Stimulated activated CD8-positive, alpha-beta memory T cell treated with anti-CD3 and anti-CD28 coated beads, Interleukin-7, amount 100 ng/mL, for 1 hour (primary cell): ENCODE measurements at places on chromosomes 2 and 18.

DNA sequence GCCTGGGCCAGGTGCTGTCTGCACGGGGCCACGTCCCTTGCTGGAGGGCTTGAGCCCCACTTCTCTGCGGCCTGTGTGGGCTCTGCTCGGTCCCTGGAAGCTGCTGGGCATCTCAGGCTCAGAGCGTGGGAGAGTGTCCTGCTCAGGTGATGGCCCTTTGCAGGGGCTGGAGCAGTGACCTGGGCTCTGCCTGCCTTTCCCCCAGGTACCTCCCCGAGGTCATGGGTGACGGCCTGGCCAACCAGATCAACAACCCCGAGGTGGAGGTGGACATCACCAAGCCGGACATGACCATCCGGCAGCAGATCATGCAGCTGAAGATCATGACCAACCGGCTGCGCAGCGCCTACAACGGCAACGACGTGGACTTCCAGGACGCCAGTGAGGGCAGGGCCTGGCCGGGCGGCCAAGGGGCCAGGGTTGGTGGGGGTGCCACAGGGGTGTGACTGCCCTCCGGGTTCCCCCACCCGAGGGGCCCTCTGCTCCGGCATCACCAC lies 29.9 kb downstream of the GPC1 start:
- no peak for DNase-seq

DNA sequence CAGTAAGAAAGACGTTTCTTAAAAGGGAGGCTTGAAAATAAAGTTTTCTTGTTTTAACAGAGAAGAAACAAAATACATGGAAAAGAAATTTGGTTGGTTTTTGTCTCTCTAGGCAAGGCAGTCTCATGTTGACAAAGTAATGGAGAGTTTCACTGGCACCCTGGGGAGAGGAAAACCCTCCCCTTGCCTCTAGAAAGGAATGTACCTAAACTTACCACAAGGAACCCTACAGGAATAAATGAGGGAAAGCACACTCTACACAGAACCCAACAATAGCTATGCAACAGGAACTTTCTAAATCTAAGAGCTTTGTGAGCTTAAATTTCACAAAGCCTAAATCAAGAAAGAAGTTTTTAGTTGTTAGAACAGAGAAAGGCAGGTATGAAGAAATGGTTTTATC lies 37.0 kb downstream of the FIGN start:
- no peak for DNase-seq

DNA sequence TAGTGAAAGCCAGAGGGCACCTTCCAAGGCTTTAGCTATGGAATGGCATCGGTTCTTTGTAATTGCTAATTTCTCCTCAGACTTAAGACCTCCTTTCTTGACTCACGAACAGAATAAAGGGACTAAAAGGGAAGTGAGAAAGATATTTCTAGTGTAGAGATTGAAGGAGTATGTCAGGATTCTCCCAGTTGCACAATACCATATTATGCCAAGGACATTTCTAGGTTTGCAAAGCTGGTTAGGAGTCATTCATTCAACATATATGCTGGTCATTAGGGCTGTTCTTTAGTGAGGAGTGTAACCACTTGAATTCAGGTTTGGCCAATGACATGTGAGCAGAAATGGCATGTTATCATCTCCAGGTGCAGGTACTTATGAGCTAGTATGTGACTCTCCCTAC lies 7.4 kb downstream of the REEP1 start:
- DNase-seq = no peak

GRCh38 chr2:119076713-119077112 lies 81.8 kb downstream of the C1QL2 start:
- DNase-seq = no peak
